Stimulated activated CD4-positive, alpha-beta T cell treated with anti-CD3 and anti-CD28 coated beads, Interleukin-1b, Interleukin-23, amount 100 ng/mL, for 4 hours (primary cell): ENCODE measurements at places on chromosomes 2 and 18.

DNA sequence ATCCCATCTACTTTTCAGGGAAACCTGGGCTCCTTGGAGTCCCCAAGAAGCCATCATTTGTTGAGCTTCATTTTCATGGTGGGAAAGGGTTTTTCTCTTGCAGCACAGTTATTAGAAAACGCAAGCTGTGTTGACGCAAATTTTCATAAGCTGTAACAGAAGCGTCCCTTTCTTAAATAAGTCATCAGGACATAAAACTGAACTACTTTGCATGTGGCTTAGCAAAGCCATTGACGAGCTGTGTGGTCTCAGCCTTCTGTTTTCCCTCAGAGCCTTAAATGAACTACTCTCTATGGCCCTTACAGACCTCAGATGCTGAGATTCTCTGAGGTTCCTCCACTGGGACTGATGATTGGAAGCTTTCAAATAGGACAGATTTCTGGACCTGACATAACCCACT lies 85.1 kb downstream of the ARL4C start:
- DNase-seq = no peak

DNA sequence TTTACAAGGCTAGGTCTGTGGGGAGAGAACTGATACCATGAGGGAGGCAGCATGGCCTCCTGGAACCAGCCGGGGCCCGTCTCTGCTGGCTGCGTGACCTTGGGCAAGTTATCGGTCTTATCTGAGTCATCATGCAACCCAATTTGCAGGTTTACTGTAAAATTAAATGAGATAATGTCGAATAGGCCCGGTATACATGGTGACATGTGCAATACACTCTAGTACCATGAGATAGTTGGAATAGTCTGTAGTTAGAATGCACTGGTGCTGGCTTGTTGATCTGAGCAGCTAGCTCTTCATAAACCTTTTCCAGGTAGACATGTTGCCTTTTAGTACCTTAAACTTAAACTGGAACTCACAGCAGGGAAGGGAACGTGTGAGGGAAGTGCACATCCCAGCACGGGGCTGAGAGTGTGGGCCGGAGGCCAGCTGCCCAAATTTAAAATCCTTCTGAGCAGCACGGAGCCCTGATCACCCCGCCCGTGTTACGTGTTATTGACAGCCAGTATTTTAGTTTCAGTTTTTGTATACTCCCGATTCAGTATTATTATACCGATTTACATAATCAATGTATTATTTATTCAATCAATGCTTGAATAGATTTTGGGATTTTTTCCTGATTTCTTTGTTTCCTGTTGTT lies 72.4 kb upstream of the HS6ST1 start:
- DNase-seq = no peak

GRCh38 chr18:49677081-49677480 lies 115.2 kb downstream of the LIPG start:
- DNase-seq = no peak

DNA sequence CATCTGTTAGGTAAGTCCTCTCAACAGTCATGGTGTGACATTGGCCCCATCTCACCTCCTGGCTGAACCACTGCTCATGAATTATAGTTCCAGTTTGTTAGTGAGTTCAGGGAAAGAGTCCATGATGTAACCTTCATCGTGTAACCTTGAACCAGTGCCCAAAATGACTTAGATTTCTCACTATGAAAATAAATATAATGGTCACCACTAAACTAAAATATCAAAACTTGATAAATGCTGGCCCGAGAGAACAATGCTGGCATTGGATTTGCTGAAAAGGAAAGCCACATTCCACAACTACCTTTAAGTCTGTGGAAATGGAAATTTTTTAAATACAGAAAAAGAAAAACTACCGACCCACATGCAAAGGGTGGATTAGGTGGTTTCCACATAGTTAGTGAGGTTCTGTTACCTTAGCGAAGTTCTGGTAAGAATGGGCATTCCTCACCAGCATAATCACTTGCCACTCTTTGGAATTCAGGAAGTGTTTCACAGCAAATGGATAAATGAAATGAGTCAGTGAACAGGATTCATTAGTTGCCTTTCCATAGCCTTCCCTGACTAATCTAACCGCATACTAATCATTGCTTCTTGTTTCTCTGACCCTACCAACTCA lies 133.9 kb upstream of the CTAGE1 start:
- no peak for DNase-seq

GRCh38 chr2:149871091-149871885 lies 283.7 kb upstream of the MMADHC start:
- no peak for DNase-seq

DNA sequence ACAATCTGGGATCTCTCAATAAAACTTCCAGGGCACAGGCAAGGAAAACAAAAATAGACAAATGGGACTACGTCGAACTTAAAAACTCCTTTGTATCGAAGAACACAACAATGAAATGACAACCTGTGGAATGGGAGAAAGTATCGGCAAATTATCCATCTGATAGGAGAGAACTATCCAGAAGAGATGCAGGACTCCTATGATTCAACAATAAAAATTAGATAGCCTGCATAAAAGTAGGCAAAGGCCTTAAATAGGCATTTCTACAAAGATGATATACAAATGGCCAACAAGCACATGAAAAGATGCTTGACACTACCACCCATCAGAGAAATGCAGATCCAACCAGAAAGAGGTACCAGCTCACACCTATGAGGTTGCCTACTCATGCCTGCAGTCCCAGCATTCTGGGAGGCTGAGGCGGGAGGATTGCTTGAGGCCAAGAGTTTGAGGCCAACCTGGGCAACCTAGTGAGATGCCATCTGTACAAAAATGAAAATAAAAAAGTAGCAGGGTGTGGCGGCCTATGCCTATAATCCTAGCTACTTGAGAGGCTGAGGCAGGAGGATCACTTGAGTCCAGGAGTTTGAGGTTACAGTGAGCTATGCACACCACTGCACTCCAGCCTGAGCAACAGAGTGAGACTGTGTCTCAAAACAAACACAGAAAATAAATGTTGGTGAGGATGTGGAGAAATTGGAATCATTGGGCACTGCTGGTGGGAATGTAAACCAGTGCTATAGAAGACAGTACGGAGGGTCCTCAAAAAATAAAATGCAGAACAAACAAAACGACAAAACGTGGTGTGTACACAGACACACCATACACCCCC lies 21.6 kb downstream of the TWIST2 start:
- no peak for DNase-seq

- DNase-seq = no peak
These were observed 25.9 kb downstream of the HS1BP3 start for GRCh38 chr2:20624884-20625485.

- DNase-seq = no peak
These were observed 45.5 kb downstream of the ANKRD44 start for GRCh38 chr2:197265036-197265435.

- no peak for DNase-seq
These were observed 14.6 kb downstream of the ATG4B start for GRCh38 chr2:241652142-241652541.

GRCh38 chr2:5360081-5360480 lies 332.1 kb upstream of the SOX11 start:
- no peak for DNase-seq

- no peak for DNase-seq
These were observed 8.5 kb upstream of the RMDN2 start for GRCh38 chr2:37916512-37917082.

DNA sequence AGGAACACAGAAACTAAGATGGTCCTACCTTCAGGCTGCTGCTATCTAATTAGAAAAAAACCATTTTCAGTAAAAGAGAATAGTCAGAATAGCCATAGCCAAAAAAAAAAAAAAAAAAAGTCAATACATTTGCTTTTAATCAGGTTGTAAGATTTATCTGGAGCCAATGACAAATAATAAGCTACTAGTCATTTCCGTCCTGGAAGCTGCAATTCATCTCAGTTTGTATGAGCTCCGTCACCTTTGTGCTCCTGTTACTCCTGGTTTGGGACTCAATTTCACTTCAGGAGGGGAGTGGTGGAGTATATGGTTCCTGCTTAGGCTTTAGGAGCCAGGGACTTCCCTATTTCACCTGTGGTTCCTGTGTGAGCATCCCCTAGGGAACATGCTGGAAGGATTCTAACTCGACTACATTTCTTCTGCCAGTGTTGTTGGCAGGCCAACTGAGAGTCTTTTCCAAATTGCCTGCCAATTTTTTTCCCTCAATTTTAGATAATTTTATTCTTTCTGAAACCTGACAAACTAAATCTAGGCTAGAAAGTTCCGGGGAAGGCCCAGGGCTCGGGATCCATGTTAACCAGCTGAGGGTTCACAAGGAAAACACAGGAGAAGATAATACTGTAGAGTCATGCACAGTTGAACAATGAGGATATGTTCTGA lies 481.8 kb downstream of the DLGAP1 start:
- no peak for DNase-seq

DNA sequence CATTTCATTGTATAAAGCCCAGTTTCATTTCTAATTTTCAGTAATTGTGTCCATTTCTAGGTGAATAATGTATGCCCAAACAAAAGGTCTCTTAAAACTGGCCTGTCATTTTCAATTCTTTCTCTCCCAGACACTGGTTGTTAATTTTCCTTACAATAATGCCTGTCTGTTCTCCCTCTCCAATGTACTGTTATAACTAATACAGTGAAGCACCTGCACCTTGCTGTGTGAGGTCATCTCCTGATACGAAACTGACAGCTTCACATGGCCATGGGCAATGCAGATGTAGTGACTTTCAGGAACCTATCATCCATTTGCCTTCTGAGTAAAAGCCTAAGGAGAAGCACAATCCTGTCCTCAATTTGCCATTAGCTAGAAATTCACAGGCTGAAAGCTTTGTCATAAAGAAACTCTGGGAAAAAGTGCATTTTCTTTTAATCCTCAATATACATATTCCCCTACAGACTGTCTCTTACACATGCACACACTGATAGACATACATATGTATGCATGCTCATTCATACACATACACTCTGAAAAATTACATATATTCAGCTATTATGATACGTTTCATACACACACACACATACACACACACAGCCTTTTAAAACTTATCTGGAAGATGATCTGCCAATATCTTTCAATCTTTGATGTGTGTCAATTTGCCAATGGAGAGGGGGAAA lies 1030.3 kb downstream of the TDRD15 start:
- no peak for DNase-seq

DNA sequence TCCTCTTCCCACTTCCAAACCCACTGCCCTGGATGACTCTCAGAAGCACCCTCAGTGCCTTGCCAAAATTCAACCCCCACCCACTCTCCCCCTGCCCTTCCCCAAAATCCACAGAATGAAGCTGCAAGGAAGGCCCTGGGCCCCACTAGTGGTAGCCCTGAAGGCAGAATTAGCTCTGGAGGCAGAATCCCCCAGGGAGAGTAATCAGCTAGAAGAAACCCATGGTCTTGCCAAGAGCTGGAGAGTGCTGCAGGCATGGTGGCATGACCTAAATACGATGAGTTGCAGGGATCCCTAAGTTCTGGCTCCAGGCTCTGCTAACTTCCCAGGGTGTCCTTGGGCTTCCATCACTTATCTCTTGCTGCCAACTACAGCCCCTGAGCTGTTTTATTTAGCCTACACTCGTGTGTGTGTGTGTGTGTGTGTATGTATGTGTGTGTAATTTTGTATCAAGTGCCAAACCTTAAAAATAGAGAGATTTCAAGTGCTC lies 7.9 kb downstream of the GAD1 start:
- no peak for DNase-seq

GRCh38 chr2:208265371-208265800 lies 669 bp upstream of the PIKFYVE start:
- DNase-seq = no peak

- no peak for DNase-seq
These were observed 5.4 kb downstream of the RAB11FIP5 start for GRCh38 chr2:73107211-73107926.

DNA sequence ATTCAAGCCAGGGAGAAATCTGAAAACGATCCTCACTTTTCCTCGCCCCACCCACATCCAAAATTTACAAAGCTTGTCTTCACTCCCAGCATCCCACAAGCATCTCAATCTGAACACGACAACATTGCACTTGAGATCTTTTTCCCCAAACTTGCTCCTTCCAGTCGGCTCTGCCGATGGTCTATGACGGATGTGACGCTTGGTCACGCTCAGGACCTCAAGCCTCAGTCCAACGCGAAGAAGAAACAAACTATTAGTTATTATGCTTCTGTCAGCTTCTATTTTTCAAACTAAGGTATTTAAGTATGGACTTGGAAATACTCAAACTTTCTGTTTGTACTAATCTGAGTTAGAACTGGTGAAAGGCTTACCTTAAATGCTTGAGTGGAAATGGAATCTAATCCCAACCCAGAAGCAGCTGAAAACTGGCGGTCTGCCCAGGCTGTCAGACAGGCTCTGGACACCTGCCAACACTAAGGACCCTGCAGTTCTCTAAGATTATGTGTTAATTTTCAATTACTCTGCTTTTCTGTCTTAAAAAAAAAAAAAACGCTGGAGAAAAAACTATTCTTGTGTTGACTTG lies 132.1 kb upstream of the DNMT3A start:
- no peak for DNase-seq

GRCh38 chr18:57077005-57077765 lies 69.7 kb upstream of the BOD1L2 start:
- DNase-seq = no peak

- no peak for DNase-seq
These were observed 42.8 kb downstream of the ATOH8 start for GRCh38 chr2:85796341-85797262.

DNA sequence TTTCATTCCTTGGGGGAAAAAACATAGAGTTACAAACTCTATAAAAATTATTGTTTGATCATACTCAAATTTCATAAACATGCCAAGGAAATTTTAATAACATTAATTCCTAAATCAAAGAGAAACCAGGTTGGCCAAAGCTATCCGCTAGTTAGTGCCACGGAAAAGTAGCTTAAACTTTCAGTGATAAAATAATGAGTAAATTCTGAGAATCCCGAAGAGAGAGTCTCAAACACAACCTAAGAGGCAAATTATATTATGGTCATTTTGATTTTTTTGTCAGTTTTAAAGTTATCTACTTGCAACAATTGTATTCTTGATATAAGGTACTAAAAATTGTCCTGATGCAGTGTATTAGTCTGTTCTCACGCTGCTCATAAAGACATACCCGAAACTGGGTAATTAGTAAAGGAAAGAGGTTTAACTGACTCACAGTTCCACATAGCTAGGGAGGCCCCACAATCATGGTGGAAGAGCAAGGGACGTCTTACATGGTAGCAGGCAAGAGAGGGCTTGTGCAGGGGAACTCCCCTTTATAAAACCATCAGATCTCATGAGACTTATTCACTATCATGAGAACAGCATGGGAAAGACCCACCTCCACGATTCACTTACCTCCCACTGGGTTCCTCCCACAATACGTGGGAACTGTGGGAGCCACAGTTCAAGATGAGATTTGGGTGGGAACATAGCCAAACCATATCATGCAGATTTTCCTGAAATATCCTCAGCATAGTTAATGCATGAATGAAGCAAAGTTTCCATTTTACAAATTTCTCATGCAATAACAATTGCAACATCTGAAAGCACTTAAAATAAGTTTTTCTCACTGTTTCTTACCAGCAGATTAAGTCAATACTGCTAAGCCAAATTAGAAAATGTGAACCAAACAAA lies 205.9 kb upstream of the STK17B start:
- DNase-seq = no peak

DNA sequence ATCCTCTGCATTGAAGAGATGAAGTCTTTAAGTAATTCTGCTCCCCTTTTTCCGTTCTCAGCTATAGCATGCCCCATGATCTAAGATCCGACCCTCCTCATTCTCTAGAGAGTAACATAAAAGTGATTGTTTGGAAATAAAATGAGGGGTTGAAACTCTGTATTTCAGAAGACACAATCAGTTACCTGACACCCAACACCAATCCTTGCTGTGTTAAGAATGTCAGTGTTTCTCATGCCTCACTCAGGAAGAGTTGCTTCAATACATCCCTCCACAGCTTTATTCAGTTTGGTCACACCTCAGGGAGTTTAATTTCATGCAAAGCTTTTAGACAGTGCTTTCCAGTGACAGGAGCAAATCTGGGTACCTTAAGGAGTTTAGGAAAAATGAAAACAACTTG lies 49.9 kb upstream of the RBBP8 start:
- no peak for DNase-seq
